ENCODE measurements at places on chromosomes 1 and 21.

DNA sequence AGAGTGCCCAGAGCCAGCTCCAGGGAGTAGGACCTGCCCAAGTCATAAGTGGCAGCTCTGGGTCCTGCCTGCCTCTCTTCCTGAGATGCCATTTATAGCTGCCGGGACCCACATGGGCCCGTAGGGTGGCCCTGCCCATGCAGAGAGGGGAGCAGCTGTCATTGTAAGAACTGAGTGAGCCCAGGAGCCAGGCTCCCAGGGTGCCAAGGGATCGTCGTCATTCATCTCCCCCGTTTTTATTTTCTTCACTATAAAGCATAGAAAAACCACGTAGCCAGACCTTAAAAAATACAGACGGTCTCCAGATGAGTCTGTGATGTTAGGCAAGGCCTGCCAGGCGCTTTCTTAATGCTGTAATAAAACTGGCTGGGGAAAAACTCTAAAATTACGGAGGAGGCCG, 90.7 kb downstream of the IGSF21 start:
- no peak for DNase-seq

- DNase-seq = no peak
These were observed 1.0 kb upstream of the LRRC38 start for GRCh38 chr1:13514821-13515220.

DNA sequence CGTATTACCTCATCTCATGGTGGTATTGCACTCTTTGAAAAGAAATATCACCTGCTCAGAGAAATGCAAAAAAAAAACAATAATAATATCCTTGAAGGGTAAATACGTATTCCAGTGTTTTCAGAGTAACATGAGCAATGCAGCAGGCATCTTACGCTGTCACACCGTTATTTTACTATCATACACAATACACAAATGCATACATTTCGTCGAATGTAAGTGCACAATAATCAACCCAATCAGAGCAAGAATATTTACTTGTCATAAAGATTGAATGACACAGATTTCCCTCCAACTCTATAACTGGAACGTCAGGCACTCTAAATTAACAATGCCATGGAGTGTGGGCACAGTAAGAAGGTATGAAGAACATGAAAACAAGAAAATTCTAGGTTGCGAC, 1050.1 kb downstream of the PLA2G4A start:
- no peak for DNase-seq

GRCh38 chr21:36910581-36911307, 55.7 kb downstream of the HLCS start:
- DNase-seq = no peak
